ENCODE measurements at places on chromosomes 12 and 14. TPM values are rescaled to one million over a fixed set of nuclear protein-coding genes. Genes with fewer than 3 reads are reported as not detected.

Gene CD163
- not detected for total RNA-seq

DNA sequence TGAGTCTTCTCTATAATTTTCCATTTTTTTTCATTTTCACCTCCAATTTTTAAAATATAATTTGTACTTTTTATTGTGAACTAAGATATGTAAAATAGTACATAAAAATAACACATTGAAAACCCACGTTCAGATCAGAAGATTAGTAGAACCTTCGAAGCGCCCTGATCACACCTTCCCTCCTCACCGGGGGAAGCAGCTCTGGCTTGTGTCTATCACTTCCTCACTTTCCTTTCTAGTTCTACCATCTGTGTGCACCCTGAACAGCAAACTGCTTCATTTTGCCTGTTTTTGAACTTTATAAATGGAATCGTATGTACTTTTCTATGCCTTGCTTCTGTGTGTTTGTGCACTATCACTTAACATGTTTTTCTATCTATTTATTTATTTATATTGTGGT lies 11.8 kb upstream of the CD27 start:
- DNase-seq, result no peak

- DNase-seq, result no peak
Observed at GRCh38 chr12:63869656-63870055, 25.2 kb downstream of the SRGAP1 start.

DNA sequence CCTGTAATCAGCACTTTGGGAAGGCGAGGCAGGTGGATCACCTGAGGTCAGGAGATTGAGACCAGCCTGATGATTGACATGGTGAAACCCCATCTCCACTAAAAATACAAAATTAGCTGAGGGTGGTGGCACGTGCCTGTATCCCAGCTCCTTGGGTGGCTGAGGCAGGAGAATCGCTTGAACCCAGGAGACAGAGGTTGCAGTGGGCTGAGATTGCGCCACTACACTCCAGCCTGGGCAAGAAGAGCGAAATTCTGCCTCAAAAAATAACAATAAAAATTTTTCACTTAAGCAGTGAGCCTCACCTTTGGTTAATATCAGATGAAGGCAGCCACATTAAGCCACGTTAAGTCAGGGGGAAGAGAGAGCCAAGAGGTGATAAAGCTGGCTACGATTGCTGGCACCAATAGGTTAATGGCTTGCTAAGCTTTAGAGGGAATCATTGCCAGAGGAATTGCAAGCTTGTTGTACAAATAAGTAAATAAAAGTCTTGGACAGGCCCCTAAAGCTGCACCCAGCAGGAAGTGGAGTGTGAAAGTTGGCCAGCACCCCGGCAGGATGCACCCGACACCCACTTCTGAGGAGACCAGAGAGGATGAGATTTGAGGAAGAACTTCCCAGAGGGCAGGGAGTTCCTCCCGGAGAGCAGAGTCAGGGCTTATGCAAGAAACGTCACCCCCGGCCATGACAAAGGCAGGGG lies 41.3 kb upstream of the TESC start:
- DNase-seq, result no peak

Gene SYNDIG1L
- total RNA-seq, result not detected

GRCh38 chr14:85501751-85502150 lies 28.2 kb upstream of the FLRT2 start:
- no peak for DNase-seq

DNA sequence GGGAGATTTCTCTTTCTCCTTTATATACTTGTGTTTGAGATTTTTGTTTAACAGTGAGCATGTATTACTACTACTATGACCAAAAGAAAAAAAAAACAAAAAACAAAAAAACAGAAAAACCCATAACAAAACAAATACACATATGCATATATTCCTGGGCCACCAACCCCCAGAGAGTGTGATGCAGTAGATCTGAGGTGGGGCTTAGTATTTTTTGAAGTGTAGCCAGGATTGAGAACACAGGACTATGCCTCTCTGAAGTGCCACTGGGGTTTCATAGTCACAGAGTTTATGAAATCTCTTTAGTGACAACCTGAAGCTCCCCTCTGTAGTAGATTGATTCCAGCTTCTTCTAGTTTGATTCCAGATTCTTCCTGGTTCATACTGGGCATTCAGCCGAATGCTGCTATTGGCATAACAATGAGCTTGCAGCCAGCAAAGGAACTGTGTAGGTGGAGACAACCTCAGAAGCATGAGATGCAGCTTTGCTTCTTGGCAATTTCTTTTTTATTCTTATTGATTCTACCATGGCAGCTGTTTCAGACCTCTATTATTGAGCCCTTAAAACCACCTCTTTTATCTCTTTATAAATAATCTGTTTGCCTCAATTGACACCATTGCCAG lies 15.5 kb upstream of the ANO4 start:
- no peak for DNase-seq

DNA sequence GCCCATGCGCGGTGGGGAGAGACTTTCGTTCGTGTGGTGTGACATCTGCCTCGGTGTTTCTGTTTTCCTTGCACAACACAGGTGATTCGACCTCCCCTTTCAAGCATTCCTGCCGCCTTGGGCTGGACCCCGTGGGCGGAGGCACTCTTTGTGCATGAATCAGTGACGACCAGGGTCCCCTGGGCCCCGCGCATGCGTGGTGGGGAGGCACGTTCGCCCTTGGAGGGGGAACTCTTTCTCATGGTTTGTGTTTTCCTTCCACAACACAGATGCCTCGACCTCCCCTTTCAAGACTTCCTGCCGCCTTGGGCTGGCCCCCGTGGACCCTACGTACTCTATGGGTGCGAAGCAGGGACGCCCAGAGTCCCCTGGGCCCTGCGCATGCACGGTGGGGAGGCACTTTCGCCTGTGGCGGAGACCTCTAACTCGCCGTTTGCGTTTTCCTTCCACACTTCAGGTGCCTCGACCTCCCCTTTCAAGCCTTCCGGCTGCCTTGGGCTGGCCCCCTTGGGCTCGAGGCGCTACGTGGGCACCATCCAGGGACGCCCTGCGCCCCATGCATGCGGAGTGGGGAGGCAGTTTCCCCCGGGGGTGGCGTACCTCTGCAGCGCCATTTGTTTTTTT lies 340.9 kb downstream of the ALG10 start:
- no peak for DNase-seq
